ENCODE measurements at places on chromosomes 7 and 10.

- DNase-seq = no peak
These were observed at the start of gene LAMB4 for GRCh38 chr7:108130261-108130660. TSS of gene LAMB4 (minus strand) at chr7:108130361. CDS start at chr7:108123164, 7,197 bp downstream.

GRCh38 chr7:55065511-55066229 is 46.9 kb downstream of the EGFR start:
- no peak for DNase-seq

- no peak for DNase-seq
These were observed 19.9 kb upstream of the GGCT start for GRCh38 chr7:30524545-30524944.

DNA sequence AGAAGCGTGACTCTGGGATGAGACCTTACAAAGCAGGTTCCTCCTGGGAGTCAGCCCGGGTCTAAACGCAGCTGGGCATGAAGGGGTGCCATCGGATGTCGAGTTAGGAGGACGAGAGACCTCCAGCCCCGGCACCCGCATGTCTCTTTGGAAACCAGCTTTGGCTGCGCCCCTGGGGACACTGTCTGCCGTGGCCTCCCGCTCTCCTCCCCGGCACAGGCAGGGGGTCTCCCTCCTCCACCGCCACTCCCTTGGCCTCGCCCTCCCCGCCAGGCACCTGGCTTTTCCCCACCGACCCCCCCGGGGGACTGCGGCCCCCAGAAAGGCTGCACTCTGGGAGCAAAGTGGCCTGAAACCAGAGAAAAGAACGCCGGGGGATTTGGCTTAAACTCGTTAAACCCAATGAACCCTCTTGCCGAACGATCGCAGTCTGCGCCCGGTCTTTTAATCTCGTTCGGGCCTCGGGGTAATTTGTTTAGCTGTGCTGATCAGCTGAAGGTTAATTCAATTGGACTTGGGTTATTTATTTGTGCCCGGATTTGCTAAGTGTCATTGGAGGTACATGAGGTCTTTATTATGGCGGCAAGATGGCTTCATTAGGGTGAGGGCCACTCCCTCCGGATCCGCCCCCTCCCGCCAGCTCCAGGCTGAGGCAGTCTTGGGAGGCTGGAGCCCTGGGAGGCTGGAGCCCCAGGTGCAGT is 16.4 kb upstream of the PSMG3 start:
- DNase-seq = no peak

- no peak for DNase-seq
These were observed 38.2 kb downstream of the NRBF2 start for GRCh38 chr10:63171255-63171855.

GRCh38 chr10:63286754-63287264 is 153.7 kb downstream of the NRBF2 start:
- no peak for DNase-seq

DNA sequence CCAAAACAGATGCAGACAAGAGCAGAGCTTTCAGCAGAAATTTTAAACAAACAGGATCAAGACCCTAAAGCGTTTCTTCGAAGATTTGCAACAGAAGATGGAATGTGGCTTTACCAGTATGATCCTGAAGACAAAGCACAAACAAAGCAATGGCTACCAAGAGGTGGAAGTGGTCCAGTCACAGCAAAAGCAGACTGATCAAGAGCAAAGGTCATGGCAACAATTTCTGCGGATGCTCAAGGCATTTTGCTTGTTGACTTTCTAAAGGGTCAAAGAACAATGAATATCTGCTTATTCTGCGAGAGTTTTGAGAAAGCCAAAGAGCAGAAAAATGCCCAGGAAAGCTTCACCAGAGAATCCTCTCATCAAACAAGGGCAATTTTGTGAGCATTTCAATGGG is 130.4 kb downstream of the MBL2 start:
- DNase-seq = no peak

GRCh38 chr7:28038175-28038797 is 142.3 kb downstream of the JAZF1 start:
- DNase-seq = no peak

GRCh38 chr7:5382281-5382892 is 41.2 kb downstream of the TNRC18 start:
- DNase-seq = no peak

DNA sequence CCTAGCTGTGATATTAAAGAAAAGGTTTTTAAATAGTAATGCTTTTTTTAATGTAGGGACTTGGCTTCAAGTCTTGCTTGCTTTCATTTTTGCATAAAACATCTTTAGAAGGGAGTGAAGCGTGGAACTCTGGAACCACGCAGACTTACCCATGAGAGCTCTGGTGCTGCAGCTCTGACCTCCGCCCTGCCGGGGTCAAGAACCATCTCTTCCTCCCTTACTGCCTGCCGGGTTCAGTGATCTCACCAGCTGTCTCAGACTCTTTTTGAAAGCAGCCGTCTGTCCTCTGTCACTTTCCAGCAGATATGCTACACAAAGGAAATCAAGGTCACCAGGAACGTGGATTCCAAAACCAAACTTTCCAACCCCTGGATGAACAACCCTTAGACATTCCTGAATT is 353.8 kb downstream of the GPR37 start:
- DNase-seq = no peak

GRCh38 chr10:120103738-120104560 is 211.4 kb downstream of the SEC23IP start:
- DNase-seq = no peak

- DNase-seq = no peak
These were observed 118.9 kb downstream of the NEBL start for GRCh38 chr10:20778008-20778757.

Data from kidney (tissue), 22 donors.